ENCODE measurements at places on chromosomes 1 and 21.

GRCh38 chr1:205335692-205336091, 14.1 kb upstream of the NUAK2 start:
- peak; percentile 92 for DNase-seq

GRCh38 chr1:31198600-31198999, 41.1 kb downstream of the NKAIN1 start:
- DNase-seq = no peak

DNA sequence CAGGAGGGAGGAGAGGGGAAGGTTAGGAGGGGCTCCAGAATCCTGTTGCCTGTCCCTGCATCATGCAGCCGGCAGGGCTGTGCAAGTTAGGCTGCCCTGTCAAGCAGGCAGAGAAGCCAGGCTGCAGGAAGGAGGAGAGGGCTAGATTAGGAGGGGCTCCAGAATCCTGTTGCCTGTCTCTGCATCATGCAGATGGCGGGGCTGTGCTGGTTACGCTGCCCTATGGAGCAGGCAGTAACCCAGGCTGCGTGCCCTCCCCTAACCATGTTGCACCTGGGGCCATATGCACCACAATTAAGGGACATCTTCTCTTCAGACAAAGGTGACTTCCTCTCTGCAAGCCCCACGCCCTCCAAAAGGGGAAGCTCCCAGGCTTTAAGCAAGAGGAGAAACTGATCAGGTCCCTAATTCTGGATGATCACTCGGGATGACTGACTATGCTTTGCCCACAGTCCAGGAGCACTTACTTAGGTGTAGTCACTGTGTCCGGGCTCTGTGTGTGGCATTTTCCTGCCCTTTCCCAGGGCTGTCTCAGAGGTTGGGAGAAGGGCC, 457.4 kb downstream of the SETD4 start:
- DNase-seq = no peak

GRCh38 chr1:229227298-229227919, 43.5 kb upstream of the RAB4A start:
- peak; percentile 85 for DNase-seq

DNA sequence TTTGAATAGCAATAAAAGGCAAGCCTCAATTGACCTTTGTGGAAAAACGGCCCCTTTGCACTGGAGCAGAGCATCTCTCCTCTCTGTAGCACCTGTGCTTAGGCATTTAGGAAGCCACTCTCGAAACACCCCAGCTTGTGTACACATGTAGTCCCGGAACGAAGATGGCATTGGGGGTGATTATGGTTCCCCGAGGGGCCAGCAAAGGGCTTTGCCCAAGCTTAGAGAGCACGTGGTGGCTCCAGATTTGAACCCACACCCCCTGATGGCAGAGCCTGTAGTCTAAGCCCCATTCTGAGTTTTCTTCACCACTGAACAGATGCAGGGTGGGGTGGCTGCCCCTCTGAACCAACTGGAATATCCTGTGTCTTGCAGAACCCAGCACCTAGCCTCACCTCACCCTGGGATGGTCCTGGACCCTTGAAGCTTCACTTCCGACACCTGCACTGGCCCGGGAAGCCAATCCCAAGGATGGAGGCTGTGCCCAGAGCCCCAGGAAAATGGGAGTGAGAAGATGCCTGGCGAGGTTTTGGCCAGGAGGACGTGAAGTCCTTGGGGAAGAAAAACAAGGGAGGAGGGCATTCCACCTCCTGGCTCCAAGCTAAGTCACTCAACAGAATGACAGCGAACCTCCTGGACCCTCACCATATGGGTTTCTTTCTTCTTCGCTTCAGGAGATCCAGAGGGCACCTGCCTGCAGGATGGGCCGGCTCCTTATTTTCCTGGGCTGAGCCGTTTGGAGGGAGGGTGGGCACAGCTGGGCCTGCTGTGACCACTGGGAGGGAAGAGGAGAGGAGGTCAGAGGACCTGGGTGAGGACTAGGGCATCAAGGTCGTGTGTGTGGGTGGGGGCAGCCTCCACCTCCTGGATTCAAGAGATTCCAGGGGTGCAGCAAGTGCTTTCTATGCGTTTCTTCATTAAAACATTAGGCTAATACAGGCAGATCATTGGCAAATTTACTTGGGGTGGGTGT, 37.7 kb downstream of the IGFN1 start:
- DNase-seq = no peak

DNA sequence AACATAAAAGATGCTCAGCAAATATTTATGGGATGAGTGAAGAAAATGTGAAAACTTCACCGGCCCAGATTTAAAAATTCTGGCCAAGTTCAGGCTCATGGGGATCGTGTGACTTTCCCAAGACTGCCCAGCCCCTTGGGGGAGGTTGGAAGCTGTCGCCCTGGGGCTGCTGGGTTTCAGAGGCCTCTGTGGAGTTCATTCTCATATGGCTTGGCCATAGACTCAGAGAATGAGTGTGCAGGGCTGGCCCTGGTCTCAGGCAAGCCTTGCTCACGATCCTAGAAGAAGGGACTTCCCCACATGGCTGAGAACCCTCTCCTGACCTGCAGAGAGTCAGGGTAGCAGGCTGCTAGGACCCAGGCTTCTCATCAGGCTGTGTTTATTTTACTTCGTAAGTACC, 24.6 kb downstream of the PADI2 start:
- no peak for DNase-seq

DNA sequence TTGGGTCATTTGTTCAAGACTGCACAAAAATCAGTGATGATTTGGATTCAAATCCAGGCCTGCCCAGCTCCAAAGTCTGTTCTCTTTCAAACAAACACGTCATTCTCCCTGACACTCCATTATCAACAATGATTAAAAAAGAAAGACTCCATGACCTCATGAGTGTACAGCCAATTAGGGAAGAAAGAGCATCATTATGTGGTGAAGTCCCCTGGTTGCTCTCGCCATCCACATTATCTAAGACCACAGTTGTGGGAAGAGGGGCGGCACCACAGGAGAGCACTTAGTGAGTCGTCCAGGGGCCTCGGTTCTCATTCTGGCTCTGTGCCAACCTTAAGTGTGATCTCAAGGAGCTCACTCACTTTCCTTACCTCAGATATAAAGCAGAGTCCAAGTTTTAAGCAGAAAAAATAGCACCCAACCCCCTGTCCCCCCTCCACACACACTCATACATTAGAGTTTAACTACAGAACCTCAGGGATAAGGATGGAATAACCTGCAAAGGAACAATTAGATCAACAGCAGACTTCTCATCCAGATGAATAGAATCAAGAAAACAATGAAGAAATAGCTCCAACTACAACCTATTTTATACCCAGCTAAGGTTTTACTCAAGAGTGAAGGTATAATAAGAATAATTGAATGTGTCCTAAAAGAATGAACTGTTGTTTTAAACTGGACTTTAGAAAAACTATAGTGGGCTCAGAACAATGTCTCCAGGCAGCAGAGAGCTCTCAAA, 47.8 kb downstream of the COL6A1 start:
- DNase-seq = no peak

DNA sequence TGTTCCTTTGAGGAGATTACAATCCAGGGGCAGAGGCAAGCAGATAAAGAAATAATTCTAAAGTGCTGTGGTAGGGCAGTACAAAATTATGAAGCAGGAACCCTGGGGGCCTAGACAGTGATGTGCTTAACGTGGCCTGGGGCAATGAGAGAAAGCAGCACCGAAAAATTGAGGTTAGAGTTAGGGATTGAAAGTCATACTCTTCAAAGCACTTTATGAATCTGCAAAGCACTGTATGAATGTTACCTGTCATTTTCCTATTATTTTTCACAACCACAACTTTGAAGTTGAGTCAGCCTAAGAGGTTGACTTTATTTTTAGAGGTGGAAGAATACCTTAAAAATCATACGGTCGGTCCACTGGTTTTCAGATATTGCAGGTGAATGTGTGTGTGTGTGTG, 183.4 kb upstream of the NFIA start:
- no peak for DNase-seq

DNA sequence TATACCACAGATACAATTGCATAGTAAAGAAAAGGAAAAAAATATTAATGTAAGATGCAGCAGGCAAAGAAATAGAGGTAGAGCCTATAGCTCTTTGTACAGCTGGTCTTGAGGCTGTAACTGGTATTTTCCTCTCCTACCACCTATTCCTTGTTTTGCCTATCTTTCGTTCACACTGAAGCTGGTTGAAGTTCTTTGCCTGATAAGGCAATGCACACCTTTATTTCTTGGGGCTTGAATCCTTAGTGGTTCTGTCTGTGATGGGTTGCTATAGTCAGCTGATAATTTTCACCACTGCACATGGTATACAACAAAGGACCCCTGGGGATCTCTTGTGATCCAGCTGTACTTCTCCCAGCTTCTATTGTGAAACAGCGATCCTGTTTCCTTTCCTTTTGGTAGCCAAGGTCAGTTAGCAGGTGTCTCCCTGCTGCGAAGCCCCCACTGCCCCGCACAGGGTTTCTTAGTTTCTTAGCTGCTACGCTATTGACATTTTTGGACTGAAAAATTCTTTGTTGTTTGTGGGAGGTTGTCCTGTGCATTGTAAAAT, 9.9 kb upstream of the TSNAX start:
- no peak for DNase-seq

All from activated naive CD4-positive, alpha-beta T cell treated with anti-CD3 and anti-CD28 coated beads for 36 hours (primary cell).